ENCODE measurements at places on chromosomes 4 and X.
A peak's percentile ranks its signal among the peaks of the same experiment; 100 is the strongest.

DNA sequence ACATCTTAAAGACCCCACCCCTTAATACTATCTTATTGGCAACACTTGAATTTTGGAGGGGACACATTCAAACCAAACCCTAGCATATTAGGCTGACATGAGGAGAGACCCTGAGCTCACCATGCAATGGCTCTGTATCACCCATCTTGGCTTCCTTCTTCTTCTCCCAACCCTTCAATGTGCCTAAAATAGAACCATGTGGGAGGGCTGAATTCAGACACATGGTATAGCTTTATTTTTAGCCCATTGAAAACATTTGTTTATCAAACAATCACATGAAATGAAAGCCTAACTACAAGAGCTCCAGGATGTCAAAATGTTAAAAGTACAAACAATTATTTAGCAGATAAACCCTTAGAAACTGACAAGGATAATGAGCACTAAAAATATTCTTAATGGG, 81.6 kb downstream of the RASL11B start:
- no peak for DNase-seq

GRCh38 chr4:53232371-53232770, 133.5 kb downstream of the SCFD2 start:
- no peak for DNase-seq

DNA sequence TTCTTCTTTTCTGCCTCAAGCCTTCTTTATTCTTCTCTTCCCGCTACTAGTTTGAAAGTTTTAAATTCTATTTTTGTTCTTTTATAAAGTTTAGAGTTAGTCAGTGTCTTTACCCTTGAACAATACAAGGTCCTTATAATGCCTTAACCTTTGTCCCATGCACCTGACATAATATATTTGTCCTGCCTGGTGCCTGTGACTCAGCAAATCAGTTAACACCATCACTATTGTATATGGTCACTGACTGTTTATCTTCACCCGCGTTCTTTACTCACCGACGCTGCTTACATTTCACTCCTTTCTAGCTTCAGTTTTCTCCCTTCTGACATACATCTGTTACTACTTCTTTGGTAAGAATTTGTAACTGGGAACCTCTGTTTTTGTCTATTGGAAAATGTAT, 5.7 kb downstream of the SMIM20 start:
- no peak for DNase-seq

DNA sequence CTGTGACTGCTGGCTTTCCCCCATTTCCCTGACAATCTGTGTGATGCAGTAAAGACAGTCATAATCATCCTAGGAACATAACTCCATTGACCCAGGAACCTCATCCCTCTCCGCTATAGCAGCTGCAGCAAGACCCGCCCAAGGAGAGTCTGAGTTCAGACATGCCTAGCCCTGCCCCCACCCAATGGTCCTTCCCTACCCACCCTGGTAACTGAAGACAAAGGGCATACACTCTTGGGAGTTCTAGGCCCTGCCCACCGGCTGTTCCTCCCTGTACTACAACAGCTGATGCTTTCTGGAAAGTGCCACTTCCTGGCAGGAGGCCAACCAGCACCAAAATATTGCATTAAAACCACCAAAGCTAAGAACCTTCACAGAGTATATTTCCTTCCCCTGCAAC, 1035.6 kb downstream of the C4orf33 start:
- no peak for DNase-seq

DNA sequence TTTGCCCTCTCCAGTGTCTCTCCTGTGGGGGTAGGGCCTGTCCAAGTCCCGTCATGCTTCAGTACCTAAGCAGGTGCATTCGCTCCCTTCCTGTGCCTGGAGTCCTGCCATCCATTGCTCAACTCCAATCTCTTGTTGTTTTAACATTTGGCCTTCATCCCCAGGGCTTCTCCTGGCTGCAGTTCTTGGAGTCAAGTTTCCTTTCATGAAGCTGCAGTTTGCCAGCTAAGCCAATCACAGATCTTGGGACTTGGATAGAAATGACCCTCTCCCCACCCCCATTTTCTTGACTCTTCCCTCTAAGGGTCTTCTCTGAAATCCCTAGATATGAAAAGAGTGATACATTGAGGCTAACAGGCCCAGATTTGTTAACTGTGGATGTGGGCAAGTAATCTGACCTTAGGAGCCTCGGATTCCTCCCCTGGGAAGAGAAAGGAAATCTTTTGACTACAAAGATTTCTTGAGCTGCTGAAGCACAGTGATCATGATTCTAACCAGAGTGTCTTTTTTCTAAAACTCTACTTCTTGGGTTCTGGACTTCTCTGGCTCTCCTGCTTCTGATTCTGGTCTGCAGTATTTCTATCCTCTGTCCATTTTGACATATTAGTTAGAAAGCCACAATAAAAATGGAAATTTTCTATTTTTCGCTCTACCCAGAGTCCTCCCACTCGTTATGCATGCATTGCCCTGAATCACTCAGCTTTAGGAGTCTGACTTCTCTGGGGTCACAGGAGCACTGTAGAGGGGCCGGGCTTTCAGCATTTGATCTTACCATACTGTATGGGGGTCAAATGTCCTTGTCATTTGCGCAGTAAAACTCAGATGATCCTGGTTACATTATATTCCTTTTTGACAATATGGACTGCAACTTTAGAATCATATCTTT, 61.0 kb downstream of the CHRNA9 start:
- peak; percentile 89 for DNase-seq

- no peak for DNase-seq
These were observed 57.2 kb downstream of the USP38 start for GRCh38 chr4:143241892-143242291.

DNA sequence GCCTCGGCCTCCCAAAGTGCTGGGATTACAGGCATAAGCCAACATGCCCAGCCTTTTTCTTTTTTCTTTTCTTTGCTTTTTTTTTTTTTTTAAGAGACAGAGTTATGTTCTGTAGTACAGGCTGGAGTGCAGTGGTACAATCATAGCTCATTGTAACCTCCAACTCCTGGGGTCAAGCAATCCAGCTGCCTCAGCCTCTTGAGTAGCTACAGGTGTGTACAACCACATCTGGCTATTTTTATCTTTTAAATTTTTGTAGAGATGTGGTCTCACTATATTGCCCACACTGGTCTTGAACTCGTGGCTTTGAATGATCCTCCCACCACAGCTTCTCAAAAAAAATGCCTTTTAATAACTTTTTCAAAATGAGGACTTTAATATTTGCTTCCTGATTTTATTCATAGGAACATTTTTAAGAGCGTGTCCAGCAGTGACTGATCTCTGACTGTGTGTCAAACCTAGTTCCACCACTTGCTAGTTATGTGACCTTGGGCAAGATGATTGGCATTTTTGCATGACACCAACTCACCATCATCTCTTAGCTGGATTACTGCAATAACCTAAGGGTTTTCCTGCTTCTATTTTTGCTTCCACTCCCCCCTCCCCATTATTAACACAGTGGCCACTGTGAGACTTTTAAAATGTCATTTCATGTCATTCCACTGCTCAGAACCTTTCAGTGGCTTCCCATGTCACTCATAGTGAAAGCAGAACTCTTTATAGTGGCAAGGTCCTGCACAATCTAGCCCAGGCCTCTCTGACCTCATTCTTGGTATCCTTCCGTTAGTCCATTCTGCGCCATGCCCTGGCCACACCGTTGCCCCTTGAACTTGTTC, 4.5 kb upstream of the TNIP3 start:
- DNase-seq = no peak
